ENCODE measurements at places on chromosomes 7 and 10.

DNA sequence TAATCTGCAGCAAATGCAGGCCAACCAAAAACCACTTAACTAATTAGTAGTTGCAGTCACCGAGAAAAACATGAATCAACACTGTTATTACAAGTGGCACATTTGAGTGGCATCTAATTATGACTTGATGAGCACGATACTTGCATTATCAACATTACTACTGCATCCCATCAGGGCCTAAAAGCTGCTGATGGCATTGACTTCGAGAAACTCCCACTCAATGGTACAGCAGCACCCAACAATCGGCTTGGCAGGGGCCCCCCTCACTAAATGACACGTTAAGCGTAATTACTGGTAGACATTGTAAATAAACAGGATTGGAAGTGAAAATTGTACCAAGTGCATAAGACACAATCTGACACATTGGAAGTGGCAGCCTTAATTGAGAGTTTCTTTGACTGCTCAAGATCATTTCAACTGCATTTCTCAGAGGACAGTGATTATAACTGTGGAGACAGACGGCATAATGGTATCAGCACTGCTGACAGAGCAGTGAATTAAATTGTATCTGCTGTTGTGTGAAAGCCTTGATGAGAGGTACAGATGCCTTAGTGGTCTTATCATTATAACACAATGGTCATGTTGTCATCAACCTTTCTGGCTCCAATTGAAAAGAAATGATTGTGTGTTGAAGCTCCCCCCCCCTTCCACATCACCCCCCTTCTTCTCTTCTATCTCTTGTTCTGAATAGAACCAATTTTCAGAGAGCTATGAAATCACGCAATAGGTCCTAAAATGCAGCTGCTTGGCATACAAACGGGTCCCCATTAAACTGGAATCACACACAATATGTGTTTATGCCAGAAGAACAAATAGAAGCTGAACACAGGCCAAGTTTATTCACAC, 43.4 kb downstream of the SHTN1 start:
- no peak for DNase-seq

DNA sequence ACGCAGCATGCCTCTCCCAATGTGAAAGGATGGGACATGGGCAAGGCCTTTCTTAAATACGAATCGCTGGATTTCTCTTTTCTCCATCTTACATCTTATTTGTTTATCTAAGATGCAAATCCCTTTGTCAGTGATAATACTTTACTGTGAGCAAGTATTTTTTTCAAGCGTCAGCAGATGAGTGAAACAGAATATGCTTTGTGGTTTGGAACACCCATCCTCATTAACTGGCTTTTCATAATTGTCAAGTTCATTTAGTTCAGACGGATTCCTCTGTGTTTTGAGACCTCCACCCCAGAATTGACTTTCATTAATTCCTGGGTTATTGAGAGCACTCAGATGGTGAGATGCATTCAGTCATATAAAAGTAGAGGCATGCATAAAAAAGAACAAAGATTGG, 149.8 kb downstream of the NSUN6 start:
- no peak for DNase-seq

- DNase-seq, result no peak
These were observed 34.0 kb downstream of the DKK1 start for GRCh38 chr10:52348037-52348564.

GRCh38 chr10:106935978-106936451, 228.5 kb downstream of the SORCS1 start:
- DNase-seq, result no peak

DNA sequence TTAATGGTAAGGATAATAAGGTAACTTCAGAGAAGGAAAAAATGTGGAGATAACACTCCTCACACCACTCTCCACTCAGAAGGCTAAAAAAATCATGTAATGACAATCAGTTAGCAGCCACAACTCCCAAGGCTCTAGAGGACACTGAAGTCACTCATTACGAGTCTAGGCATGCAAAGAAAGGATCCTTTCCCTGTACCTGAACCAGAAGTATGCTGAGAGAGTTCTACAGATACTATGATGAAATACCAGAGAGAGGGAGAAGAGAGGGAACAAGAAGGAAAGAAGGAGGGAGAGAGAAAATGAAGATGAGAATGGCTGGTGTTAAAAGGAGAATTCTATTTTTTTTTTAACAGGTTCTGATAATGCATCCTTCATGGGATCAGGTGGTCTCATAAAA, 224.3 kb upstream of the PLXNA4 start:
- no peak for DNase-seq

- DNase-seq, result no peak
These were observed 34.9 kb downstream of the PARP12 start for GRCh38 chr7:140027858-140028257.

- DNase-seq, result no peak
These were observed 16.1 kb upstream of the MALSU1 start for GRCh38 chr7:23283086-23283485.

- no peak for DNase-seq
These were observed 38.3 kb downstream of the MACROH2A2 start for GRCh38 chr10:70090951-70091350.

DNA sequence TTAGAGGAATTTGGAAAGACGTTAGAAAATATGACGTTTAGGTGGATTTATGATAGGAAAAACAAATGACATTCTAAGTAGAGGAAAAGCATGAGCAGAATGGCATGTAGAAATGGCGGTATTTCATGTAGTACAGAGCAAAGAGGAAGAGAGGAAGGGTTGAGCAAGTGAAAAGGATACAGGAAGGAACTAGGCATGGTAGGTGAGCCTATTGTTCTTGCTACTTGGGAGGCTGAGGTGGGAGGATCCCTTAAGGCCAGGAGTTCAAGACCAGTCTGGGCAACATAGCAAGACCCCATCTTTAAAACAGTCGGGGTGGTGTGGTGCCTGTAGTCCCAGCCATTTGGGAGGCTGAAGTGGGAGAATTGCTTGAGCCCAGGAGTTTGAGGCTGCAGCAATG, 1.2 kb downstream of the GTPBP10 start:
- DNase-seq, result no peak

Measured in stimulated activated CD8-positive, alpha-beta memory T cell treated with anti-CD3 and anti-CD28 coated beads, Interleukin-4, amount 100 ng/mL, for 1 hour (primary cell).